ENCODE measurements at places on chromosomes 1 and 21.
A peak's percentile ranks its signal among the peaks of the same experiment; 100 is the strongest.

DNA sequence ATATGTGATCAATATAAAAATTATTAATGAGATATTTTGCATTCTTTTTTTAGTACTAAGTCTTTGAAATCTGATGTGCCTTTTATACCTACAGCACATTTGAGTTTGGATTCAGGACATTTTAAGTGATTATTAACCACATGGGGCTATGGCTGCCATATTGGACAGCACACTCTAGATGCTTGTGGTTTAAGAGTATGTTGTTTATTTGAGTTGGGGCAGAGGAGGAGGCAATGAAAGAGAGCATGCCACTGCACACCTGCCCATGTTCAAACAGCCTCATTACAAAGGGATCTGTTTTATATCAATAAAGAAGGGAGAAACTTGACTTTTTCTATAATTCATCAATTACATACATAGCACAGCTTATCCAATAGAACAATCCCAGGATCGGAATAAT, 99.4 kb upstream of the EDEM3 start:
- DNase-seq, result no peak

GRCh38 chr1:162021124-162021523, 2.5 kb downstream of the OLFML2B start:
- DNase-seq, result no peak

- DNase-seq, result no peak
These were observed 8.6 kb downstream of the CACNA1S start for GRCh38 chr1:201103666-201104065.

- no peak for DNase-seq
These were observed 803 bp upstream of the FLAD1 start for GRCh38 chr1:154982341-154982740.

GRCh38 chr21:31339721-31340120, 4.3 kb downstream of the TIAM1 start:
- no peak for DNase-seq

DNA sequence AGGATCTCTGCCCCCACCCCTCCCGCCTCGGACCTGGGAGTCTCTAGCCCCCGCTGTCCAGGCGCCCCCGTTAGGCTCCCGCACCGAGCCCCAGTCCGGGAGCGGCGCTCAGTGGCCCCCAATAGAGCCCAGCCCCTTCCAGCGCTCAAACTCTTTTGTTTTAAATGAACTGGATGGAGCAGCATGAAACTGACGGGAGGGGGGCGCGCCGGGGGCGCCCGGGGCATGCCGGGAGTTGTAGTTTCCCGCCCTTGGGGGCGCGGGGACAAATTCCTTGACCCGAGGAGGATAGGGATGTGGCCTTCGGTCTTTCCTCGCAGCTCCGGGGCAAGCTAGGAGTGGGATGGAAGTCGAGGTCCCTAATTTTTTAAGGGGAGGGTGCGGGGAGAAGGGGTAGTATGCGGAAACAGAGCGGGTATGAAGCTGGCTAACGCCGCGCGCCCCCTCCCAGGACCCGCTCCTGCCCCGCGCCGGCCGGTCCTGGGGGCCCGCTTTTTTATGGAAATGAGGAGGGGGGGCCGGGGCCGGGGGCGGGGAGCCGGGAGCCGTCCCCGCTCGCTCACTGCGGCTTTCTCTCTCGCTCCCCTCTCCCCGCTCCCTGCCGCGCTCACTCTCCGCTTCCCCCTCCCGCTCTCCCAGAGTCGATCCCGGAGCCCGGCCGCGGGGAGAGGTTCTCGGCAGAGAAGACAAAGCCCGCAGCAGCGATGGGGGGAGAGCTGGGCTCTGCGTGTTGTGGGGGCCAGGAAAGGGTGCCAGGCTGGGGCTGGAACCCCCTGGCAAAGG, at the start of gene MEX3A:
Gene MEX3A, minus strand, starts transcription at position 157 of the 783 bp plus-strand sequence. CDS start 467 bp downstream, outside the sequence.
- DNase-seq, result no peak

- DNase-seq, result peak; percentile 63
These were observed 8.9 kb downstream of the TAGLN2 start for GRCh38 chr1:159916242-159917051.

DNA sequence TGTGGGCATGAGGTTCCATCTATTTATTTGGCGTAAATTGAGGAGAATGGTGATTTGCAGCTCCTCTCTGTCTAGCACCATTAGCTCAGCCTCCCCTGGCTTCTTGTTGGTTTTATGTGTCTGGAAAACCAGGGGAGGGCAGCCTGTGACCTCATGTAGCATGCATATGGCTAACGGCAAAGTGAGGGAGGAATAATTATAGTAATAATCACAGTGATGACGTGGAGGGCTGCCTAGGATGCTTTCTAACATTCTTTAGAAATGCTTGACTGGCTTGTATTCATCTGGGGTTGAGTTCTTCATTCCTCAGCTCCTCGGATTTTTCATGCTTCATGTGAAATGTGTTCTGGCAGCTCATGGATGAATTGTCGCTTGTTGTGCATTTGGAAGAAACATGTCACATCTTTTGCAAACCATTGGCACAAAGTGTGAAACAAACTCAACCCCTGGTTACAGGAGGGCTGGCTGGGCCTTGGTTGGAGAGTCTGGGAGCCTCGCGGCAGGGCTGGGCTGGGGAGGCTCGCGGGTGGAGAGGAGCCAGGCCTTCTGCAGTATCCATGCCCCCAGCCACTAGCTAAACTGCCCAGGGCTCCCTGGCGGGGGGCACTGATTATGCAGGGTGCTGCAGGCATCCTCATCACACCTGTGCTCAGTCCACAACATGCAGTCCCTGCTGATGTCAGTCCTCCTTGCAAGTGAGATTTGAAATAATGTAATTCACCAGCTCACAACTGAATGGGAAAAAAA, 149.6 kb downstream of the DISC1 start:
- DNase-seq, result peak; percentile 56

GRCh38 chr21:18026359-18026758, 207.2 kb upstream of the C21orf91 start:
- DNase-seq, result no peak

- no peak for DNase-seq
These were observed 361.3 kb downstream of the TTLL7 start for GRCh38 chr1:83637586-83637985.

DNA sequence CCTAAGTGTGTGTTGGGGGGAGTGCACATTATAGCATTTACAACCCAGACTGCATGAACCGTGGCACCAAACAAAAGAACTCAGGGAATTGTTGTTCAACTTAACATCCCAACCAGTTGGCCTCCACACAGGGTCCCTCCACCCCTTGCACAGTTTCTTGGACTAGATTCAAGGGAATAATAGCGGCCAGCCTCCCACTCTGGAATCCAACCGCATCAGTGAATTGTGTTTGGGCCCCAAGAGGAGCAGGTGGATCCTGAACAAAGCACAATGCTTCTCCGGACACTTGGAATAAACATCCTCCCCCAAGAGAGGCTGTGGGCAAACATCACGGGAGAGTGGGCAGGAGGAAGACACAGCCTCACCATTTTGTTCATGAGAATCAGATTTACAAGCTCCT, 18.2 kb downstream of the CD34 start:
- DNase-seq, result no peak

- DNase-seq, result no peak
These were observed 505.2 kb upstream of the ZRANB2 start for GRCh38 chr1:71586030-71586429.

DNA sequence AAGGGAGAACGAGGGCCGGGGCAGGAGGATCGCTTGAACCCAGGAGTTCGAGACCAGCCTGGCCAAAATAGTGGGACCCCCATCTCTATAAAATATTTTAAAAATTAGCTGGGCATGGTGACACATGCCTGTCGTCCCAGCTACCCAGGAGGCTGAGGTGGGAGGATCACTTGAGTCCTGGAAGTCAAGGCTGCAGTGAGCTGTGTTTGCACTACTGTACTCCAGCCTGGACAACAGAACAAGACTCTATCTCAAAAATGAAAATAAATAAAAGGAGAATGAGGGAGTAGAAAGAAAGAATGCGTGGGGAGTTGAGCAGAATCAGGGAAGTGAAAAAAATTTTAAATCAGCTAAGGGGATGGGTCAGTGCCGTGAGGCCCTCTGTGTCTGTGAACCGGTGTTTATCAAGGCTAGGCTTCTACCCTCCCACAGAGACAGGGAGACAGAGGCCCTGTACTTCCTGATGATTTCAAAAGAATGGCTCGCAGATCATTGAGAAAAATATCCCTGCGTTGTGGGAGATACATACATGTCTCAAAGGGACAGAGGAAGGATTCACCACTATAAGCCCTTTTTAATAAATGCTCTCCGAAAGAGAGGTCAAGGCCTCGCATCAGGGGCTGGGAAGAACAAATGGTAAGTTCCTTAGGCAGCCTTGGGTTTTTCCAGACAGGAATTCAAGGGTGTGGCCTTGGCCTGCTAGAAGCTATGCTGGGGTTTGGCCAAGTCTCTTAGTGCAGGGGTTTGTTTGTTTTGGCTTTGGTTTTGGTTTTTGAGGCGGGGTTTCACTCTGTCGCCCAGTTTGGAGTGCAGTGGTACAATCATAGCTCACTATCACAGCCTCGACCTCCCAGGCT, 20.7 kb downstream of the IL10RB start:
- DNase-seq, result peak; percentile 27

DNA sequence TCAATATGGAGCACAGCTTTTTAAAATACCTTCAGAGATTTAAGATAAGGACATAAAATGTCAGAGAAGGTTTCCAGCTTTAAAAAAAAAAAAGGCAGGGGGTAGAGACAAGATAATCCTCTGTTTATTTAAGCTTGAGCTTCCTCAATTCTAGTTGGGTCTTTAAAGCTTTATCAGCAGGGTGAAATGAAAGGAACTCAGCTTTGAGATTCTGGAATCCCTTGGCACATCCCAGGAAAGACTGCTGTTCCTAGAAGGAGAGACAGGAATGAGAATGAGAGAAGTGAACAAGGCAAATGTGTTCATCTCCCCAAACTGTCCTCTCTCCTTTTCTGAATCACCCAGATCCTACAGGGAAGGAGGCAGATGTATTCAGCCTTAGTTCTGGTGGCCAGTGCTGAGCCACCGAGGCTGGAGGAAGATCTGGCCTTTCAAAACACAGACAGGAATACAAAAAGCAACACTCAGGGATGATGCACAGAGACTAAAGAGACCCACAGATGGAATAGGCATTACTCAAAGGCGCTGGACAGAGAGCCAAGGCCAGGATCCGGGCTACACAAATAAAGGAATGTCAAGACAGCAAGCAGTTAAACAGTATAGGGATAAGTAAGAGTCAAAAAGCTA, 385.8 kb upstream of the DUSP10 start:
- no peak for DNase-seq

DNA sequence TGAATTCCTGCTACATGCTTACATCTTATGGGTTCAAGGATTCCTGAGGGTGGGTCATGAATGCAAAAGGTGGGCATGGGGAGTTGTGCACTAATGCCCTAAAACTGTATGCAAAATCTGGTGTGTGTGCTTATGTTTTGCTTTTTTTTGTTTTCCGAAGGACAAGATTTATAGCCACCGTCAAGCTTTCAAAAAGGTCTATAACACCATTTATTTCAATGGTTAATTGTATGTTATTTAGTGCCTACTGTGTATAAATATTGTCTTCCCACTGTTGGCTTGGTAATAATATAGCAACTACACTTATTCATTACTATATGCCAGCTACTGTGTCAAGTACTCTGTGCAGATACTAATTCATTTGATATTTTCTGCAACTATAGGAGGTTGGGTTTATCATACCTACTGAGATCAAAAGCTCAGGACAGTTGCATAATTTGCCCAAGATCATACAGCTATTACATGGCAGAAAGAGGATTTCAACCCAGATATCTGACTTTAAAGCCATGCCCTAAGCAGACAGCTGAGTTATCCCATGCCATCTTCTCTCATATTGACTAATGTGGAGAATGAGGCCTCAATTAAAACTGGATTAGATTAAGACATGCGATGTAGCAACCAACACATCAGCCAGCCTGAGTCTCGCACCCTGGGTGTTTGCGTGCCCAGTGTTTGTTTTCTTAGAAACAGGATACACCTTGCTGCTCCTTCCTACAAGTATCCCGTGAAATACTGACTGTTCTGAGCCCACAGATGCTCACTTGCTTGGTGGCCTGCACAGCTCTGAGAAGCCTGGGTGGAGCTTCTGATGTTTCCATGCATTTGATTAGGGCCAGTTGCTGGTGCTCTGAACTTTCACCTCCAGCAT, 34.6 kb downstream of the GADD45A start:
- no peak for DNase-seq

GRCh38 chr1:215584389-215584788, 17.3 kb downstream of the KCTD3 start:
- no peak for DNase-seq

GRCh38 chr1:85316321-85316720, 39.9 kb upstream of the BCL10 start:
- no peak for DNase-seq

DNA sequence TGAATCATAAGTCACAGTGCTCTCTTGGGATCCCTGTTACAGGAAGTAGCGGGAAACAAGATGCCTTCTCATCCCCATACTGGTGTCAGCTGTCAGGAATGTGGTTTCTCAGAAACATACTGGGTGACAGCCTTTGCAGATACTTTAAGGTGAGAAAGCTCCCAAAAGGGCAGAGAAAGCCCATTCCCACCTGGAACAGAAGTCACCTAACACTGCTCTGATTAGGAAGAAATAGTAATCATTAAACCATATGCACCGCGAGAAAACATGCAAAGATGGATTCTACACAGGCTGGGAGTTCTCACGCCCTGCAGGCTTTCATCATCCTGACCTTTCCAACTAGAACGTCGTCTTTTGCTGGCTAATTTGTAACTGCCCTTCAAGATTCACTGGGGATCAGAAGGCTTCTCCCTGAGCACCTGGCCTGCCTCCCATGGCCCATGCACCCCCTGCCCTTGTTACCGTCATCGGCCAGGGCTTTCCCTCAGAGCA, 46.2 kb upstream of the SLC44A3 start:
- DNase-seq, result no peak

- no peak for DNase-seq
These were observed 28.5 kb upstream of the SELENON start for GRCh38 chr1:25771221-25772114.

GRCh38 chr21:36962098-36962780, 4.2 kb downstream of the HLCS start:
- no peak for DNase-seq

GRCh38 chr21:34814529-34814951, 145.7 kb downstream of the CLIC6 start:
- no peak for DNase-seq

DNA sequence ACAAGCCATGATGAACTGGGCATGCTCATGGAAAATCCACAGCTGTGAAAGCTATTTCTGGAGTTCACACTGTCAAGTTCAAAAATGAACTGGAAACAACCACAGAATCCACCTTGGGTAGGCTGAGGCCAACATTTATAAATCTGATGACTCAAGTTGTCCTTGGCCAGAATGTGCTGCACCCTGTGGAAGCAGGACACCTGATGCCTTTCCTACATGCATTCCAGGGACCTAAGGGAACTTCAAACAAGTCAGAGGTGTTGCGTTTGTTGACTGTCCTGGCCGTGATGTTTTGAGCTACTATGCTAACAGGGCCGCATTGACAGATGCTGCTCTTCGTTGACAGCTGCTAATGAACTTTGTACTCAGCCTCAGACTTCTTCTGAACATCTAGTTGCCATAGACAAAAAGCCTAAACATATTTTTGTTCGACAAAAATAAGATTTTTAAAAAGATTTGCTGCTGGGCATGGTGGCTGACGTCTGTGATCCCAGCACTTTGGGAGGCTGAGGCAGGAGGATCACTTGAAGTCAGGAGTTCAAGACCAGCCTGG, 127.9 kb upstream of the SLC45A1 start:
- DNase-seq, result no peak

GRCh38 chr1:15876357-15877055, 29.0 kb downstream of the SPEN start:
- DNase-seq, result no peak
